ENCODE measurements at places on chromosomes 11 and 22. TPM values are rescaled to one million over a fixed set of nuclear protein-coding genes. Genes with fewer than 3 reads are reported as not detected.
A peak's percentile ranks its signal among the peaks of the same experiment; 100 is the strongest.

DNA sequence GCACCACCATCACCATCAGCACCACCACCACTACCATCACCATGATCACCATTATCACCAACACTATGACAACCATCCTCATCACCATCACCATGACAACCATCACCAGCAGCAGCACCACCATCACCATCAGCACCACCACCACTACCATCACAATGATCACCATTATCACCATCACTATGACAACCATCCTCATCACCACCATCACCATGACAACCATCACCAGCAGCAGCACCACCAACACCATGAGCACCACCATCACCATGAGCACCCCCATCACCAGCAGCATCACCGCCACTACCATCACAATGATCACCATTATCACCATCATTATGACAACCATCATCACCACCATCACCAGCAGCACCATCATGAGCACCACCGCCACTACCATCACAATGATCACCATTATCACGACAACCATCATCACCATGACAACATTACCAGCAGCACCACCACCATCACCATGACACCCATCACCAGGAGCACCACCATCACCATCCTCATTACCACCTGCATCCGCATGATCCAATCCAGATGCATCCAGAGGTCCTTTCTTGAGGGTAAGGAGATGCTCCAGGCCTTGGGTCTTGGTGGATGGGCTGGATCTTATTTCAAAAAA, 23.8 kb downstream of the PHF21B start:
- no peak overlapping the region for H3K27ac ChIP-seq
- no peak overlapping the region for H3K4me3 ChIP-seq

DNA sequence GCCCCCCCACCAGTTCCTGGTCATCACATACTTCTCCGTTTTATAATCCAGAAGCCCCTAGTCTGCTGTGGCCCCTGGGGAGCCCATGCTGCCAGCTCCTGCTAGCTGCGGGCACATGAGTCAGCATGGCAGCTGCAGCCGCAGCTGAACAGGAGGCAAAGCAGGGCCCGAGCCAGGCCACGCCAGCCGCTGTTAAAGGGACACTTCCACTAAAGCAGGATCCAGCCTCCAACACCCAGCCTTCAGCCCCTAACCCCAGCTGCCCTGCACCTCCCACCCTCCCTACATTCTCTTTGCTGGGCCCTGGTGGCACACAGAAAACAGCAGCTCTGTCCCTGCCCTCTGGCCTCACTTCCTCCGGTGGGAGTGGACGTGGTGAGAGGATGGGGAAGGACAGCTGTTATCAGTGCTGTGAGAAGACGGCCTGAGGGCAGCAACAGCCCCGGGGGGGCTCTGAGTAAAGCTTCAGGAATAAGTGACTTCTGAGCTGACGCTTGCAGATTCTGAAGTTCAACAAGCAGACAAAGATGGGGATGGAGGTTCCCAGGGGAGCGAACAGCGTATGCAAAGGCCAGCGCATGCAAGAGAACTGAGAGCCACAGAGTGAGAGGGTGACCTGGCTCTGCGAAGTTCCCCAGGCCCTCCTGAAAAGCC, 688 bp upstream of the LRRC74B start:
- no peaks in the 10 kb centered on the region for H3K36me3 ChIP-seq
- H3K27me3 ChIP-seq, result peaks cover 20% of the 10 kb centered on the region
- H3K4me3 ChIP-seq, result peak overlapping the region; percentile 80
- peaks cover 24% of the 10 kb centered on the region for H3K4me1 ChIP-seq

GRCh38 chr11:13297917-13298356, 20.3 kb downstream of the BMAL1 start:
- H3K27me3 ChIP-seq, result no peaks in the 10 kb centered on the region
- no peak overlapping the region for H3K27ac ChIP-seq
- H3K4me1 ChIP-seq, result peaks cover 42% of the 10 kb centered on the region
- H3K36me3 ChIP-seq, result no peaks in the 10 kb centered on the region
- DNase-seq, result no peak

DNA sequence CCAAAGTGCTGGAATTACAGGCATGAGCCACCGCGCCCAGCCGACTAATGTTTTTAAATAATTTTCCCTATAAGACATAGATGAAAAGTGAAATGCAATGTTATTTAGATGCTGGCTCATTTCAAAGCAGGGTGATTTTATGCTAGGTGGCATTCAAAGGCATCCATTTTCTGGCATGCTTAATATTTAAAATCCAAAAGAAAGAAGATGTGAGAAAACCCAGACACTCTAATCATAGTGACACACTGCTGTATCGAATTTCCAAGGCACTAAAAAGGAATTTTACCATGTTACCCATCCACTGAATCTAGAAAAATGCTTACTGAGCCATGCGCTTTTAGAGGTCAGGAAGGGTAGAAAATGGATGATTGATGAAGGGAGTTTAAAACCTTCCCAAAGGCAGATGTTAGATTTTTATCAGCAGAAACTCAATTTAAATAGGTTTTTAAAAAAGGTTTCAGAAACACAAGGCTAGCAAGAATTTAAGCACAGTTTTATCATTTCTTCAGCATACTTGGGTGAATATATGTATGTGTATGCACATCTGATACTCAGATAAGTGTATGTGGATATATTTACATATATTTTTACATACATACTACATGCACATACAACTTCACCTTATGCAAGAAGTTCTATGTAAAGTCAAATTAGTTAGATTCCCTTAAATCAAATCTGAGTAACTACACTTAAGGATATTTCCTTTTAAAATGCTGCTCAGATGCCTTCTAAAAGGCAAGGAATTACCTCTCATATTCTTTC, 24.1 kb upstream of the CCDC89 start:
- no peak for DNase-seq
- no peaks in the 10 kb centered on the region for H3K36me3 ChIP-seq
- no peaks in the 10 kb centered on the region for H3K27me3 ChIP-seq
- no peak overlapping the region for H3K4me3 ChIP-seq

DNA sequence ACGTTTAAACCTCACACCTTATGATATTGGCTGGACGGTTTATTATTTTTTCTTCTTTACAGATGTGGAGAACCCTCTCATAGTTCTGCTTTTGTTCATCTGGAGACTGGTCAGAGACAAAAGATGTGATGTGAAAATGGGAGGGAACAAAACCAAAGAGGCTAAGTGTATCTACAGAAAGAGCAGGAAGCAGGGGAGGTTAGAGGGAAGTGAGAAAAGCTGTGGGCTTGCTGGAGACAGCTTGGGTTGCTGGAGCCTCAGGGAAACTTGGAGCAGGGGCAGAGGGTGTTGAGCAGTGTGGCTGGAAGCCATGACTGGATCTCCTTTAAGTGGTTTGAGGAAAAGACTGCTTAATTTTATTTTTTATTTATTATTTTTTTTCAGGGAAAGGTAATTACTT, 79.0 kb upstream of the SNX19 start:
- H3K4me1 ChIP-seq, result no peaks in the 10 kb centered on the region
- H3K4me3 ChIP-seq, result no peak overlapping the region
- no peaks in the 10 kb centered on the region for H3K36me3 ChIP-seq

- no peak for DNase-seq
- no peak overlapping the region for H3K4me3 ChIP-seq
- no peaks in the 10 kb centered on the region for H3K27me3 ChIP-seq
- peaks cover 74% of the 10 kb centered on the region for H3K36me3 ChIP-seq
- H3K27ac ChIP-seq, result no peak overlapping the region
Observed at GRCh38 chr11:63906585-63906984, 10.4 kb downstream of the RCOR2 start.

DNA sequence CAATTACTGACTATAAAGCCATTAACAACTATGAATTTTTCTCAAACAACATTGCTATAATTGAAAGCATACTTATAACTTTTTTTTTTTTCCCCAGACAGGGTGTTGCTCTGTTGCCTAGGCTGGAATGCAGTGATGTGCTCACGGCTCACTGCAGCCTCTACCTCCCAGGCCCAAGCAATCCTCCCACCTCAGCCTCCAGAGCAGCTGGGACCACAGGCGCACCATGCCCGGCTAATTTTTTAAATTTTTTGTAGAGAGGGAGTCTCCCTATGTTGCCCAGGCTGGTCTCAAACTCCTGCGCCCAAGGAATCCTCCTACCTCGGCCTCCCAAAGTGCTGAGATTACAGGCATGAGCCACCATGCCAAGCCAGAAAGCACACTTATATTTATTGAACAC, 6.1 kb upstream of the WEE1 start:
- no peak for DNase-seq
- no peaks in the 10 kb centered on the region for H3K36me3 ChIP-seq
- H3K4me1 ChIP-seq, result peaks cover 53% of the 10 kb centered on the region
- H3K27me3 ChIP-seq, result no peaks in the 10 kb centered on the region

GRCh38 chr11:3659595-3660515, 11.3 kb downstream of the CHRNA10 start:
- H3K4me1 ChIP-seq, result no peaks in the 10 kb centered on the region
- peaks cover 5% of the 10 kb centered on the region for H3K36me3 ChIP-seq
- DNase-seq, result no peak
- H3K4me3 ChIP-seq, result no peak overlapping the region
- H3K27ac ChIP-seq, result no peak overlapping the region

- H3K4me3 ChIP-seq, result no peak overlapping the region
- H3K4me1 ChIP-seq, result no peaks in the 10 kb centered on the region
- no peaks in the 10 kb centered on the region for H3K27me3 ChIP-seq
- H3K36me3 ChIP-seq, result no peaks in the 10 kb centered on the region
Observed at GRCh38 chr11:112590764-112591163, 330.1 kb upstream of the PLET1 start.

DNA sequence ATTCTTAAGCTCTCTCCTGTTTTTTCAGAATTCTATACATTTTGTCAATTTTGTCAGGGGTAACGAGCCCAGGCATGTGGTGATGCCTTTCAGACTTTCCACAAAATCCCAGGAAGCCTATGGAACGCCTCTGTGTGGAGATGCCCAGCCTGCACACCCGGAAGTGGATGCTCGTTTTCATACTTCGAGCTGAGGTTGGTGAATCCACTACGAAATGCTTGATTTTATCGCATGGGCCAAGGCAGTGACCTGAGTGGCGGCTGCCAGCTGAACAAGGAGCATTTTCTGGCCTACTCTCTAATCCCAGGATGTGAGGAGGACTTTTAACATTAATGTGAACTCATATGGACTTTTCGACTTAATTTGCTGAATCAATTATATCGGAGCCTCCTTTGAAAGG, 426.7 kb upstream of the B3GAT1 start:
- peaks cover 4% of the 10 kb centered on the region for H3K27me3 ChIP-seq
- H3K4me1 ChIP-seq, result no peaks in the 10 kb centered on the region
- no peak overlapping the region for H3K27ac ChIP-seq
- H3K36me3 ChIP-seq, result no peaks in the 10 kb centered on the region

- DNase-seq, result peak; percentile 56
- H3K4me3 ChIP-seq, result peak overlapping the region; percentile 70
- no peaks in the 10 kb centered on the region for H3K27me3 ChIP-seq
- H3K27ac ChIP-seq, result peak overlapping the region; percentile 89
Observed at GRCh38 chr22:26579331-26579886, 10.5 kb downstream of the TPST2 start.

GRCh38 chr11:81644239-81644840, 1089.3 kb downstream of the FAM181B start:
- H3K36me3 ChIP-seq, result no peaks in the 10 kb centered on the region
- no peak overlapping the region for H3K27ac ChIP-seq
- DNase-seq, result no peak
- no peak overlapping the region for H3K4me3 ChIP-seq

DNA sequence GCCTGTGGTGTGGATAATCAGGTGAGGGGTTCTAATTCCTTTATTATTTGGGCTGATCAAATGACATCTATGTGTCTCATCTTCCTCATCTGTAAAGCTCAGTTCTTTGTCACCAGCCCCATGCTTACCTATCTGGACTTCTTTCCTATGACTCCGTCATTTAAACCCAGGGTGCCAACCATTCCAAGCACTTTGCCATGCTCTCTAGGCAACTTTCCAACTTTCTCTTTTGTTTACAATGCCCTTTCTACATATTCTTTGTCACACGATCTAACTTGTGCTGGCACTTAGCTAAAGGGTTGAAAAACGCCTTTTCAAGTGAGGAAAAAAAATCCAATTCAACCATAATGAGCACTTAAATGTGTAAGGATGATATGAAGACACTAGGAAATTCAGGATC, 27.9 kb downstream of the EXPH5 start:
- no peak for DNase-seq
- H3K27me3 ChIP-seq, result peaks cover 5% of the 10 kb centered on the region
- H3K36me3 ChIP-seq, result no peaks in the 10 kb centered on the region
- no peak overlapping the region for H3K27ac ChIP-seq
- no peaks in the 10 kb centered on the region for H3K4me1 ChIP-seq

- no peaks in the 10 kb centered on the region for H3K27me3 ChIP-seq
- no peaks in the 10 kb centered on the region for H3K36me3 ChIP-seq
- H3K27ac ChIP-seq, result no peak overlapping the region
- H3K4me1 ChIP-seq, result no peaks in the 10 kb centered on the region
Observed at GRCh38 chr11:24391167-24391566, 105.7 kb upstream of the LUZP2 start.

DNA sequence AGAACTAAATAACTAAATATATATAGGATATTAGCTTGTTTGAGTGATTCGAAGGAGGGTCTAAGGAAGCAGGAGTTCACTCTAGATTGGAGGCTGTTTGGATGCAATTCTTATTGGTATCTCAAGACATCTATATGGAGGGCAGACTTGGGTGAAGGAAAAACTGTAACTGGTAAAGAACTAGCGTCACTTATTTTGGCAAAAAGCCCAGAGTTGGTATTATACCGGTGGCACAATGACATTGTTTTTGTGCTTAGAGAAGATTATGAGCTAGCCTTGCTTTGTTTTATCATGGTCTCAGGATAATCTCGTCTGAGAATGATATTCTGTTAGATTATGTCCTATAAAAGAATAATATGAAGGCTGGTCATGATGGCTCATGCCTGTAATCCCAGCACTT, 6.0 kb upstream of the SLC35F2 start:
- no peak overlapping the region for H3K27ac ChIP-seq
- DNase-seq, result no peak
- peaks cover 1% of the 10 kb centered on the region for H3K27me3 ChIP-seq
- peaks cover 4% of the 10 kb centered on the region for H3K4me1 ChIP-seq
- no peak overlapping the region for H3K4me3 ChIP-seq

DNA sequence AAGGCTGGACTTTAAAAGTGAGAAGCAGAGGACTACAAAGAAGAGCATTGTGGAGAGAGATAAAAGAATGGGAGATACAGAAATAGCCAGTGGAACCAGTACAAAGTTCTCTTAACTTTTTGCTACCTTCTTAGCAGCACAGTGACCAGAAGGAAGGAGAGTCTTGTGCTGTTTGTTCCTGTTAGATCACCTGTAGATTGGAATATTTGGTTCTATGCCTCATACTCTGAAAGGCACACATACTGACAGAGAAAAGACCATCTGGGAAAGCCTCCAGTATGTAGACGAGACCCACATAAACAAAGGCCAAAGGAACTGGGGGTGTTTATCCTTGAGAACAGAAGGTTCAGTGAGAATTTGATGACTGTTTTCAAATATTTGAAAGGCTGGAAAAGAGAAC, 18.7 kb downstream of the RNF141 start:
- peaks cover 21% of the 10 kb centered on the region for H3K4me1 ChIP-seq
- no peak overlapping the region for H3K4me3 ChIP-seq
- H3K27me3 ChIP-seq, result no peaks in the 10 kb centered on the region
- peaks cover 80% of the 10 kb centered on the region for H3K36me3 ChIP-seq
- H3K27ac ChIP-seq, result peak overlapping the region; percentile 19
- DNase-seq, result no peak

GRCh38 chr11:123219066-123219690, 24.1 kb upstream of the CLMP start:
- no peak for DNase-seq
- peaks cover 24% of the 10 kb centered on the region for H3K27me3 ChIP-seq
- no peak overlapping the region for H3K27ac ChIP-seq
- H3K4me1 ChIP-seq, result no peaks in the 10 kb centered on the region
- H3K36me3 ChIP-seq, result no peaks in the 10 kb centered on the region

GRCh38 chr11:77113382-77114088, 10.9 kb downstream of the OMP start:
- peaks cover 1% of the 10 kb centered on the region for H3K4me1 ChIP-seq
- no peaks in the 10 kb centered on the region for H3K36me3 ChIP-seq
- no peak for DNase-seq
- no peak overlapping the region for H3K27ac ChIP-seq
- H3K4me3 ChIP-seq, result no peak overlapping the region

SCN2B gene
- not detected for total RNA-seq

MIF gene
- total RNA-seq, result 308 TPM

ALG8 gene
- 42.8 TPM for total RNA-seq

All from activated B cell treated with CpG ODN at 0.5 μM for 24 hours (primary cell).